ENCODE measurements at places on chromosomes 11 and 22. TPM values are rescaled to one million over a fixed set of nuclear protein-coding genes. Genes with fewer than 3 reads are reported as not detected.
A peak's percentile ranks its signal among the peaks of the same experiment; 100 is the strongest.

GRCh38 chr11:74754507-74755252 lies 6.0 kb downstream of the RNF169 start:
- no peak overlapping the region for H3K27ac ChIP-seq
- no peaks in the 10 kb centered on the region for H3K27me3 ChIP-seq
- H3K4me3 ChIP-seq = no peak overlapping the region
- DNase-seq = no peak
- H3K36me3 ChIP-seq = no peaks in the 10 kb centered on the region

DNA sequence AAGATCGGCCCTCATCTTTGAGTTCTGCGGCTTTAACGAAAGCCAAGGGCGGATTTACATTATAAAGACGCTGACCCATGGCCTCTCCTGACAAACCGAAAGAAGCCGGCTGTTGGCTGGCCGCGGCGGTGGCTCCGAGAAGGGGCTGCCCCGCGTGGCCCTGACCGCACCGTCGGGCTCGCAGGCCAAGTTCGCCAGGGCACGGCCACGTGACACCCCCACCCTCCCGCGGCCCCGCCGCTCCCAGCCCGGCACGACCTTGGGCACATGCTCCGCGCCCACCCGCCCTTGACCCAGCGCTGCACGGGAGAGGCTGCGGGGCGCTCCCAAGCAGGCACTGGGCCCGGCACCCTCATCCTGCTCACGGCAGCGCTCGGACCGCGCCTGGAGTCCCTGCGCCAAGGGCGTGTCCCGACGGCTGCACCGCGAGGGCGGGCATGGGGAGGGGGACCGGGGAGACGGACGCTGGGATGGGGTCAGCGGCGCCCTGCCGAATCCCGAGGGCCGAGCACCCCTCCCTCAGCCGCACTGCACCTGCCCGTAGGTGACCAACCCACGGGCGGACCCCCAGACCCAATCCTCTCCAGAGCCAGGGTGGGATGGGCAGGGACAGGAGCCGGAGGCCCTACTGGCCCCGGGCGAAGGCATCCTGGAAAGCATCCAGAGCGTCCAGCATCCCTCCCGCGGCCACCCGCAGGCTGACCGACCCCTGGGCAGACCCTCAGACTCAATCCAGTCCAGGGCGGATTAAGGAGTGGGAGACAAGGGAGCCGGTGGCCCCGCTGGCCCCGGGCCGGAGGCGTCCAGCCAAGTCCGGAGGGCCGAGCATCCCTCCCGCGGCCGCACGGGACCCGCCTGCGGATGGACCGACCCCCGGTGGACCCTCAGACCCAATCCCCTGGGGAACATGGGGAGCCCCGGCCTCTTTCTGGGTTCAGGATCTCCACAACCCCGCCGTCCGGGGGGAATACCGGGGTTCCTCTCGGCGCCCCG lies 759 bp downstream of the CPT1A start:
- H3K27me3 ChIP-seq = no peaks in the 10 kb centered on the region
- DNase-seq = no peak
- peak overlapping the region; percentile 34 for H3K27ac ChIP-seq
- peak overlapping the region; percentile 70 for H3K4me3 ChIP-seq
- H3K36me3 ChIP-seq = no peaks in the 10 kb centered on the region
- peaks cover 56% of the 10 kb centered on the region for H3K4me1 ChIP-seq

EIF3D gene
- 333 TPM for total RNA-seq

- DNase-seq = no peak
- H3K27ac ChIP-seq = no peak overlapping the region
- H3K4me3 ChIP-seq = no peak overlapping the region
- H3K36me3 ChIP-seq = no peaks in the 10 kb centered on the region
- no peaks in the 10 kb centered on the region for H3K27me3 ChIP-seq
Measured at GRCh38 chr11:119671561-119672015, 57.4 kb downstream of the NECTIN1 start.

- no peaks in the 10 kb centered on the region for H3K4me1 ChIP-seq
- H3K27ac ChIP-seq = no peak overlapping the region
- no peaks in the 10 kb centered on the region for H3K27me3 ChIP-seq
- H3K36me3 ChIP-seq = no peaks in the 10 kb centered on the region
Measured at GRCh38 chr11:28144808-28145207, 36.6 kb downstream of the METTL15 start.

DNA sequence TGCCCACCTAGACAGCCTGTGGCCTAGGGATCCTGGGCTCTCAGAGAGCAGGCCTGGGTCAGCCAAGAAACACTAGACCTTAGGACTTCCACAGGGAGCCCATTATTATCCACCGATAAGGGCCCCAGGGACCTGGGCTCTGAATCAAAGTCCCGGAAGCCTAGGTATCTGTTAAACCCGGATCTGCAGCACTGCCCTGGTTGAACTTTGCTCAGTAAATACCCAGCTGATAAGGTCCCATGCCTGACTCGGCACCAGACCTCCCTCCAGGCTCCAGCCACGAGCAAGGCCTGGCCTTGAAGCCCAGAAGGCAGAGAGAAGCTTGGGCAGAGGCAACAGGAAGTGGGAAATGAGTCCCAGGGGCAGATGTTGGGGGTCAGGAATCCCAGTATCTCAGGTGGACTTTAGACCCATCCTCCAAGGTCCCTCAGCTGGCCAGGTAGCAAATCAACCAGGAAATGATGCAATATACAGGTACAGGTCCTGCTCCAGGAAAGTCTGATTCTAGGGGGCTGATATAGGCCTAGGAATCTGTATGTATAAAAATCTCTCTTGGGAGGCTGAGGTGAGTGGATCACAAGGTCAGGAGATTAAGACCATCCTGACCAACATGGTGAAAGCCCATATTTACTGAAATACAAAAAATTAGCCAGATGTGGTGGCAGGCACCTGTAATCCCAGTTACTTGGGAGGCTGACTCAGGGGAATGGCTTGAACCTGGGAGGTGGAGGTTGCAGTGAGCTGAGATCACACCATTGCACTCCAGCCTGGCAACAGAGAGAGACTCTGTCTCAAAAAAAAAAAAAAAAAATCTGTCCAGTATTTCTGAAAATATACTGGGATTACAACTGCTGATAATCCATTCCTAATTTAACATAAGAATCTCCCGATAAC lies 18.7 kb downstream of the POU2AF1 start:
- H3K4me3 ChIP-seq = no peak overlapping the region
- no peak overlapping the region for H3K27ac ChIP-seq
- no peaks in the 10 kb centered on the region for H3K4me1 ChIP-seq
- H3K36me3 ChIP-seq = no peaks in the 10 kb centered on the region

NXPE4 gene
- not detected for total RNA-seq
